IMR-90 (cell line): ENCODE measurements at places on chromosomes 2 and 18. TPM values are rescaled to one million over a fixed set of nuclear protein-coding genes. Genes with fewer than 3 reads are reported as not detected.

- H3K36me3 ChIP-seq: peaks cover 4% of the 10 kb centered on the region; the same call in 1 of the 2 replicates
- H3K4me3 ChIP-seq: no peak overlapping the region
- DNase-seq: no peak
- H3K27ac ChIP-seq: no peak overlapping the region
Observed at GRCh38 chr2:134183679-134184078, 70.2 kb upstream of the MGAT5 start.

DNA sequence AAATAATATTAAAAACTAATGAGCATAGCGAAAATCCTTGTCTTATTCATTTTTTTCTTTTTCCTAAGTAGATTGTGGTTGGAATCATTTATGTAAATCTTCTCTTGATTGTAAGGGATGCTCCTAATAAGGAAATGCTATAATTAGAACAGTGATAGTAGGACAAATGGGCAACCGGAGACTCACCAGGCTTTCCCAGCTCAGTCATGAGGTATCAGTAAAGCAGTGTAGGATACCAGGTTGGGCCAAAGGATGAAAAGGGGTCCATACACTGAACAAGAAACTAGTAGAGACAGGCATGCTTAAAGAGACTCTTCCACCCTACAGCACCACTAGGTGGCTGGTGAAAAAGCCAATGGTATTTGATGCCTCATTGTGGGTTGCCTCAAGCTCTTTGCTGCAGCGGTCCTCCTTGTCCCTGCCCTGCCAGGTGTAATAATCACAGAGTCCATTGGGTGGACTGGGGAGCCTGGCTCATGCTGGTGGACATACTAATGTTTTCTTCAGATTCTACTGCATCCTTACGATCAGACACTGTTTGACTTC is 71.4 kb upstream of the FAM98A start:
- H3K4me3 ChIP-seq: no peak overlapping the region
- no peak for DNase-seq
- H3K27me3 ChIP-seq: no peaks in the 10 kb centered on the region

- DNase-seq: no peak
- no peak overlapping the region for H3K4me3 ChIP-seq
- no peaks in the 10 kb centered on the region for H3K4me1 ChIP-seq
Observed at GRCh38 chr2:70931376-70932000, 4.2 kb upstream of the ATP6V1B1 start.

GRCh38 chr2:47029737-47030524 is 114.3 kb upstream of the MCFD2 start:
- H3K36me3 ChIP-seq: peaks cover 63% of the 10 kb centered on the region
- peaks cover 33% of the 10 kb centered on the region for H3K4me1 ChIP-seq
- no peak overlapping the region for H3K4me3 ChIP-seq
- DNase-seq: peak; percentile 52

DNA sequence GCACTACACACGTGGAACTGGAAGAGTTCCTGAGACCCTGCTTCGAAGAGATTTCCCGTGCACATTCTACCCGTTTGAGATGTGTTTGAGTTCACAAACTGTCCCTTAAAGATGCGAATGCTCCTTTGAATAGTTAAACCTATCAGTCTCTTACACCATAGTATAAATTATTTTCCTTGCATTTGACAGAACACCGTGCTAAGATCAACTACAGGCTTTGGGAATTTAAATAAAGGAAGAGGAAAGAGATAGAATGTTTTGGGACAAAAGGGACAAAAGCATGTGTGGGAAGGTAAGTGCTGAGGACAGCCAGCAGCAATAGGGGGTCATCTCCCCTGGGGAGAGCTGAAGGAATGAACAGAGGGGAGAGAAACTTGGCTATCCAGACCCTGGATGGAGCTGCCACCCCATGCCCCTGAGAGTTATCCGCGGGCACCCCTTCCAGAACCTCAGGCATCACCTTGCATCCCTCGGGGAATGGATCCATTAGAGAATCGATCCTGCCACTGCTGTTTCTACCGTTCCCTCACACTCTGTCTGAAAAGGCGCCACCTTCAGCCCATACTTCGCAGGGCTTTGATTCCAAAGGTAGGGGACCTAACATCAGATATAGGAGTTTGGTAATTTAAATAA is 888 bp upstream of the ADCY3 start:
- peak overlapping the region; percentile 68 for H3K4me3 ChIP-seq
- peaks cover 22% of the 10 kb centered on the region; the same call in 1 of the 2 replicates for H3K4me1 ChIP-seq
- no peak for DNase-seq
- no peak overlapping the region; the same call in 1 of the 2 replicates for H3K27ac ChIP-seq

GRCh38 chr2:196449083-196449482 is 190.4 kb upstream of the CCDC150 start:
- DNase-seq: no peak
- no peaks in the 10 kb centered on the region for H3K36me3 ChIP-seq
- H3K4me1 ChIP-seq: no peaks in the 10 kb centered on the region
- H3K27ac ChIP-seq: no peak overlapping the region
- H3K4me3 ChIP-seq: no peak overlapping the region

DNA sequence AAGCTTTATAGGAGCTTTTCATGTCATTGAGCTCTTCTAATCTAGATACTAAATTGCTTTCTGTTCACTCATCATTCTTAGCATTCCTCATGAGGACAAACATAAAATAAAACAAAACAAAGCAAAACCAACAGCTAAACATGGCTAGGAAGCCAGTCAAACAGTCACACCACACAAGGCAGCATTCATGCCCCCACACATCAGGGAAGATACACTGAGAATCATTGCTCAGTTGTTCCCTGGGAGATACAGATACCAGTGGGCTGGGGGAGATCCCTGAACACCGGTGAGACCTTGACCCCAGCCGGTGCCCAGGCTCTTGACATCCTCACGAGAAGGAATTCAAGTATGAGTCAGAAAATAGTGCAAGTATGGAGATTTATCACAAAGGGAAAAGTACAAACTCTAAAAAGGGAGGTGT is 177.9 kb upstream of the ARL4C start:
- H3K36me3 ChIP-seq: no peaks in the 10 kb centered on the region
- H3K27ac ChIP-seq: peak overlapping the region; percentile 100
- peak; percentile 81 for DNase-seq
- peaks cover 58% of the 10 kb centered on the region for H3K4me1 ChIP-seq
- no peak overlapping the region for H3K4me3 ChIP-seq

DNA sequence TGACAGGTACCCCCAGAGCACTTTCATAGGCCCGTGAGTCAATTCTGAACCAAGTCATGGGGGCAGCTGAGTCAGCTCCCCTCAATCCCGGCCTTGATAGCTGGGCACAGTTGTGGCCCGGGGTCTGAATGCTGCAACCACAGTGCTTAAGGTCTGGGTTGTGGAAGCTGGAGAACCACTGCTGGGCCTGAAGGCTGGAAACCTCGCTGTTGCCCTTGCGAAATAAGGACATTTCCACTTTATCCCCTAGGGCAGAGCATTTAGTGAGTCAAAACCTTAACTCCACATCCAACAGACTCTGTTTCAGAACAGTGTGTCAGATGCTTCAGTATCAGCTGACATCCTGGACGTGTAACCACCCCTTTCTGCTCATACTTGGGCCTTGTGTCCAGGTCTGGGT is 58.6 kb downstream of the SP110 start:
- H3K27ac ChIP-seq: no peak overlapping the region
- no peak overlapping the region for H3K4me3 ChIP-seq
- no peaks in the 10 kb centered on the region for H3K4me1 ChIP-seq
- peak; percentile 48 for DNase-seq
- H3K27me3 ChIP-seq: no peaks in the 10 kb centered on the region
- no peaks in the 10 kb centered on the region for H3K36me3 ChIP-seq

DNA sequence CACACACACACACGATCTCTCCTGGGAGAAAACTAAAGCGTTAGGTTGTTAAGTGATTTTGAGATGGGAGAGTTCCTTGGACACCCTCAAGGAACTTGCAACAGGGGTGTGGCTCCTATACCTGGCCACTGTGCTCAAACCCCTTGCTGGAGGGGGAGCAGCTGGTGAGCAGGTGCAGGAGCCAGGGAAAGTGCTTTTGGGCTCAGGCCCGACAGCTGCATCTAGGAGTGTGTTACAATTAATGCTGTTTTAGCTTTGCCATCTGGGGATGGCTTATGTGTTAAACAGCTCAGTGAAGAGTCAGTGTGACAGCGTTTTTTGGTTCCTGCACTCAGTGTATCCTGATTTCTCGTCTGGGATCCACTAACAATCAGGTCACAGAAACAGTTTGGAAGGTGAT is 510.8 kb downstream of the TRIB2 start:
- H3K27me3 ChIP-seq: no peaks in the 10 kb centered on the region
- no peak for DNase-seq
- H3K27ac ChIP-seq: no peak overlapping the region
- H3K4me1 ChIP-seq: no peaks in the 10 kb centered on the region

DNA sequence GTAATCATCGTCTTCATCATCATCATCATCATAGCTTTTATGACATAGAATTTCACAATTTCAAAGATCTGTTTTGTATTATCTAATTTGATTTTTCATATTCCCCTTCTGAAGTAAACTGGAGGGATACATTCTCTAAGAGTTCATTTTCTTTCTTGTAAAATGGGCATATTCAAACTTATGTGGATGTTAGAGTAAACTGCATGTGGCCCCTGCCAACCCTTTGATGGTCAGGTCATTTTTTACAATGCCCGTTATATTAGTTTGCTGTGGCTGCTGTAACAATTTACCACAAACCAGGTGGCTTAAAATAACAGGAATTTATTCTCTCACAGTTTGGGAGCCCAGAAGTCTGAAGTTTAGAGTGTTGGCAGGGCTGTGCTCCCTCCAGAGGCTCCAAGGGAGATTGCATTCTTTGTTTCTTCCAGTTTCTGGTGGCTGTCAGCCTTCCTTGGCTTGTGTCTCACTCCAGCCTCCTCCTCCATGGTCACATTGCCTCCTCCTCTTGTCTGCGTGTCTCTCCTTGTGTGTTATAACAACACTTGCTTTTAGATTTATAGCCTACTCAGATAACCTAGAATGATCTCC is 127.5 kb upstream of the MMADHC start:
- DNase-seq: peak; percentile 55
- no peaks in the 10 kb centered on the region for H3K36me3 ChIP-seq
- no peaks in the 10 kb centered on the region for H3K27me3 ChIP-seq

DNA sequence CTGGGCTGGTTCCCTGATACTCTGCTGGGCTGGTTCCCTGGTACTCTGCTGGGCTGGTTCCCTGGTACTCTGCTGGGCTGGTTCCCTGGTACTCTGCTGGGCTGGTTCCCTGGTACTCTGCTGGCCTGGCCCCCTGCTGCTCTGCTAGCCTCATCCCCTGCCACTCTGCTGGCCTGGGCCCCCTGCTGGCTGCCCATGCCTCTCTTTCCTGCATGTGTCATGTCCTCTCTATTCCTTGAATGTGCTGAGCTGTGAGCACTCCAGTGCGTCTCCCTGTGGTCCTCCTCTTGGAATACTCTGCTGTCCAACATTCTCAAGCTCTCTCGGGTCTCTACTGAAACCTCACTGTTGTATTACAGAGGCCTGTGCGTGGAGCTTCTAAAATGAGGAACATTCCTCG is 216.3 kb downstream of the RNF144A start:
- no peaks in the 10 kb centered on the region for H3K4me1 ChIP-seq
- no peak overlapping the region for H3K27ac ChIP-seq
- H3K4me3 ChIP-seq: no peak overlapping the region
- no peaks in the 10 kb centered on the region for H3K36me3 ChIP-seq
- no peaks in the 10 kb centered on the region for H3K27me3 ChIP-seq
- no peak for DNase-seq

TMEM18 gene
- total RNA-seq: 15.2 and 21.9 TPM in 2 replicates

STARD6 gene
- total RNA-seq: 0.28 TPM in 1 of 2 replicates, not detected in the other

G6PC2 gene
- total RNA-seq: not detected in 2 replicates

- H3K27me3 ChIP-seq: peaks cover 4% of the 10 kb centered on the region; the same call in 1 of the 2 replicates
- peaks cover 18% of the 10 kb centered on the region for H3K4me1 ChIP-seq
- H3K4me3 ChIP-seq: no peak overlapping the region
- no peak overlapping the region for H3K27ac ChIP-seq
- no peaks in the 10 kb centered on the region for H3K36me3 ChIP-seq
- no peak for DNase-seq
Observed at GRCh38 chr2:29011418-29012060, 30.4 kb downstream of the TOGARAM2 start.

MC2R gene
- total RNA-seq: not detected in 2 replicates

HOXD13 gene
- not detected in 2 replicates for total RNA-seq

DNA sequence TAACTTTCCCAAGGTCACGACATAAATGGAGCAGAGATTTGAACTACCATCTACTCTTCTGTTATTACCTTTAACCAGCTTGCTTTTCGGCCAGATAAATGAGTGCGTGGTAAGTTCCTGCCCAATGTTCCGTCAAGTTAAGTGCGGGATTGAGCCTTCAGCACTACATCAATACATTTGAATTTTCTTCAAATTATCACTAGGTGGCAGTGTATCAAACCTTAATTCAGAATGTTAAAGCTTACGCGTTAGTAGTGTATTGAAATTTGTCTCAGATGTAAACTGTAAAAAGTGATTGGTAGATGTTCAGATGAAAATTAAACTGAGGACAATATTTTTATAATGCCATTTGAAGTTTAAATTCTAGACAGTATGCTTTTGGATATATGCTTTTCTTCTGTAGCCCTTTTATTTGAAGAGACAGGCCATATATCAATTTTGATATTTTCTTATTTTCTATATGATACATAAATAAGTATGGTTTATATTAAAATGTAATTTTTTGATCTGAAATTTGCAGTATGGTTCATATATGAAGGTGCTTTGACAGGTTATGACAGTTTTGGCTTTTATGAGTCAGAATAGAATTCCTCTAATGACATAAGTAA is 681.3 kb downstream of the ADCYAP1 start:
- H3K27me3 ChIP-seq: no peaks in the 10 kb centered on the region
- no peak overlapping the region for H3K4me3 ChIP-seq
- H3K27ac ChIP-seq: no peak overlapping the region

ZEB2 gene
- total RNA-seq: 50.9 and 52.5 TPM in 2 replicates

GRCh38 chr2:183267148-183267827 is 143.0 kb downstream of the NUP35 start:
- H3K36me3 ChIP-seq: no peaks in the 10 kb centered on the region
- no peak overlapping the region for H3K4me3 ChIP-seq
- H3K27me3 ChIP-seq: no peaks in the 10 kb centered on the region
- no peak overlapping the region for H3K27ac ChIP-seq
- no peak for DNase-seq

- DNase-seq: no peak
- no peaks in the 10 kb centered on the region for H3K36me3 ChIP-seq
- H3K4me1 ChIP-seq: no peaks in the 10 kb centered on the region
Observed at GRCh38 chr2:225466891-225467604, 67.5 kb downstream of the NYAP2 start.

GRCh38 chr2:65072181-65072970 is 16.2 kb downstream of the CEP68 start:
- H3K27me3 ChIP-seq: no peaks in the 10 kb centered on the region
- no peak overlapping the region for H3K4me3 ChIP-seq
- peaks cover 35% of the 10 kb centered on the region for H3K4me1 ChIP-seq
- no peak overlapping the region for H3K27ac ChIP-seq
- peaks cover 45% of the 10 kb centered on the region for H3K36me3 ChIP-seq
